ENCODE measurements at places on chromosomes 5 and 9.

DNA sequence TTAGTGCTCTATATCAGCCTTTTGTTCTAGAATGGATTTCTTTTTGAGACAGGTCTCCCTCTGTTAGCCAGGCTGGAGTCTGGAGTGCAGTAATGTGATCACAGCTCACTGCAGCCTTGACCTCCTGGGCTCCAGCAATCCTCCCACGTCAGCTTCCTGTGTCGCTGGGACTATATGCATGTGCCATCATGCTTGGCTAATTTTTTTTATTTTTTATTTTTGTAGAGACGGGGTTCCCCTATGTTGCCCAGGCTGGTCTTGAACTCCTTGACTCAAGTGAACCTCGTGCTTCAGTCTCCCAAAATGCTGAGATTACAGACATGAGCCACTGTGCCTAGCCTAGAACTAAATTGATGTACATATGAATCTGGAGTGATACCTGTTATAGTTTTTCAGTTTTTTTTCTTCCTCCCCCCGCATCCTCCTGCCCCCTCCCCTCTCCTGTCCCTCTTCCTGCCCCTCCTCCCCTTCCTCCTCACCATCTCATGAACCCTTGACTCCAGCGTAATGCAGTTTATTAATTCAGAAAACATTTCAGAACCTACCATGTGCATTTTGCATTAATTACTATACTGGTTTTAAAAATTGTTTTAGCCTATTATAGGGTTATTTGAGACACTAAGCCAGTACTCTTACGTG is 37.4 kb upstream of the TNFAIP8 start:
- peak; percentile 52 for DNase-seq

GRCh38 chr9:131685753-131686706 is 53.8 kb downstream of the RAPGEF1 start:
- no peak for DNase-seq

- no peak for DNase-seq
Measured at GRCh38 chr5:80142996-80143395, 107.8 kb downstream of the THBS4 start.

DNA sequence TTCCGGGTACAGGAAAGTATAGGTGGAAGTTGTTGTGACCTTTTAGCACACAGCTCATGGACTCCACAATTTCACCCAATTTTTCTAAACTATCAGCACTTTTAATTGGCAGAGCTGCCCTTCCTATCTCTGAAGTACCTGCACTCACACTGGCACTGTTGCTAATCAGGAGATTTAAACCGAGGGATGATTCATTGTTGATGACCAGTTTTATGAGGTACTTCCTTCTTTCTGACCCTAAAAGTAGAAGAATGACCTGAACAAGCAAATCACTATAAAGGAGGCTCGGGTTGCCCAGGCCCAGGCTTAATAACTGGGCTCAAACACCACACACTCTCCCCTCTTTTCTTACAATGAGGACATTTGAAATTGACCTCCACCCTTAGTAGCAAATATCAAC is 105.9 kb downstream of the KCNN2 start:
- DNase-seq = no peak

GRCh38 chr9:126125577-126125976 is 201.1 kb upstream of the MVB12B start:
- DNase-seq = no peak

DNA sequence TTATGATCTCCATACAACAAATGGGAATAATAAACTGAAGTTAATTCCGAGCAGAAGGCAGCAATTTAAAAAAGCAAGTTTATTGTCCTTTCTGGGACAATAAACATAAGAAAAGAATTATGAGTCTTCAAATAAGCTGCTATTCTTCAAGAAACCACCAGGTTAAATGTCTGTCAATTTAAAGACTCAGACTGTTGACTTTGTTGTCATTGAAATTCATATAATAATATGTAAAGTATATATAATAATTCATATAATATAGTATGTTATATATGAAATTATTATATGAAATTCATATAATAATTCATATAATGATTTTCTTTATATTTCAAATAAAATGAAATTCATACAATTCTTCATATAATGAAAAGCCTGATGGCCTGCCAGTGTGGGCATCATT is 497.5 kb upstream of the RGMB start:
- DNase-seq = no peak

Measured in epithelial cell of esophagus (primary cell).